ENCODE measurements at places on chromosomes 7 and 10.

DNA sequence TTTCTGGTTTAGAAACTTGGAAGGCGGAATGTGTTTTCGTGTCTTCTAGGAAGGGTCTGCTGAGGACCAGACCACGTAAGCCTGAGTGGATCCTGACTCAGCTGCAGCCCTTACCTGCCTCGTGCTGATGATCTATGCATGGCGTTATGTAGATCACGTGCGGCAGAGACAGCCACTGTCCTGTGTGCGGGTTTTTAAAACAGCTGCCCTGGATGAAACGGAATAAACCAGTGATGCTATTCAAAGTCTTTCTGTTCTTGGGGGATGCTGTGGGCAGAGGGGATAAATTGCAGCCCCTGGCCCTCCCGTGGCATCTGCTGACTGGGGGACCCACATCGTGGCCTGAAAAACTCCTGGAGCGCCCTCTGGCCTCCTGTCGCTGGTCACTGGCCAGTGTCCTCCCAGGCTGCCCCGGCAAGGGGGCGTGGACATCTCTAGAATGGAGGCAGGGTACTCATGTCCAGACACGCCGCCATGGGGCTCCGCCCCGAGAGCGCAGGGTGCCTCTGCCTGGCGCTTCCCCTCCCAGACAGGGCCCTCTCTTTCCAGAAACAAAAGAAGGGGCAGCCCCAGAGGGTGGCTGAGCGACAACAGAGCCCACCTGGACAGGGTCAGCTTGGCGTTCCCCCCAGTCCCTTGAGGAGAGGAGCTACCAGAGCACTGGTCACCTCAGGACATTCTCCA is 13.2 kb downstream of the ALKBH4 start:
- no peak for DNase-seq

GRCh38 chr7:2876031-2876731 is 32.1 kb upstream of the GNA12 start:
- no peak for DNase-seq

DNA sequence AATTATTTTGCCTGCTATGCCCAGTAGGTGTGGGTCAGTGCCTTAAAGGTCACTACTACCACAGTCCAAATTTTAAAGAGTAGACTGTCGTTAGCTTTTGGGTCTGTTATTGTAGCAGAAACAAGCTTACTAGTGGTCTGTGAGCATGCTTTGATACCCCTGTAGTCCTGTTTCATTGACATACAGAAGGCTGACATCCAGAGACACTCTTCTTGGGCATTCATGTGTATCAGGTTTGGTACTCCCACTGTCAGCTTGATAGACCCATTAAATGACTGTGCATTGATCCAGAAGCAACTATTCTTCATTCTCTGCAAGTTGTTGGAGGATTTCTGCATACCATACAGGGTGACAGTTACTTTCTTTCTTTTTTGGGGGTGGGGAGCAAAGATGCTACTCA is 884.4 kb upstream of the CELF2 start:
- DNase-seq, result no peak

GRCh38 chr7:26645121-26645520 is 219.3 kb downstream of the SKAP2 start:
- no peak for DNase-seq

DNA sequence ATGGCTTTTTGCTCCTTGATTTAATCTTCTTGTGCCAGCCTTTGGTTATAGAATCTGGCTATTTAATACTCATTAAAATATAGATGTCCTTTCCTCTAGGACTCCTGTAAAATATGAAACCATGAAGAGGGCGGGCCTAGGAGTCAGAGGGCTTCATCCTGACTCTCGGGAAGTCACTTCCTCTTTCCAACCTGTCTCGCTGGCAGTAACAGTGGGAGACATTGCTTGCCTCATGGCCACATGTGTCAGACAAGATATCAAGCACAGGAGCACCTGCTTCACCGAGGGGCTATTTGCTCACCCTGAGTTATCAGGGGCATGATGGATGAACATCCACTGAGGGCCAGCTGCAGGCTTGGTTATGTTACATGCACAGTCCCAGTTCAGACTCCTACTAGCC is 31.0 kb downstream of the SLIT1 start:
- no peak for DNase-seq

DNA sequence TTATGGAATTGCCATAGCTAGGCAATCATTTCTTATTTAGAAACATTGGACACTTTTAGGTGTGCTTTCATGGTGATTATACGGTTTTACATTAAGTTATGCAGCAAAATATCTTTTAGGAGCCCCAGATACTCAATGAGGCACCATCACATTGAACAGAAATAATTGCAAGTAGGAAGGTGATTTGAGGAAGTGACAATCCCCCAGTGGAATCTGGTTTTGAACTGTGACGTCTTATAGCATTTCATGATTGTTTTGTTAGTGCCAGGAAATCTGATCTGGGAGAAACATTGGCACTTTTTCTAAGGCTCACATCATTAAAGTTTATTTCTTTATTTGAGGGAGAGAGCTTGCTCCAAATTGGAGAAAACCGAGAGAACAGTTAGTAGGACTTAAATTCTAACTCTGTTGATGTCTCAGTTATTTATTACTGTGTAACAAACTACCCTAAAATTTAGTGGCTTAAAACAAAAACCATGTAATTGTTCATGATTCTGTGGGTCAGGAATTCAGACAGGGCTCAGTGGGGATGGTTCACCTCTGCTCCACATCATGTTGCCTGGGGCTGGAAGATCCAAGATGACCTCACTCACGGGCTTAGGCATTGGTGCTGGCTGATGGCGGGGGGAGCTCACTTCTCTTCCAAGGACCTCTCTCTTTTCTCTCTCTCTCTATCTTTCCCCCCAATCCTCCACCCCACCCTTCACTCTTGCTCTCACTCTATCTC is 78.2 kb upstream of the STEAP1B start:
- DNase-seq, result no peak

- no peak for DNase-seq
Measured at GRCh38 chr10:76432016-76433012, 1000.9 kb downstream of the LRMDA start.

DNA sequence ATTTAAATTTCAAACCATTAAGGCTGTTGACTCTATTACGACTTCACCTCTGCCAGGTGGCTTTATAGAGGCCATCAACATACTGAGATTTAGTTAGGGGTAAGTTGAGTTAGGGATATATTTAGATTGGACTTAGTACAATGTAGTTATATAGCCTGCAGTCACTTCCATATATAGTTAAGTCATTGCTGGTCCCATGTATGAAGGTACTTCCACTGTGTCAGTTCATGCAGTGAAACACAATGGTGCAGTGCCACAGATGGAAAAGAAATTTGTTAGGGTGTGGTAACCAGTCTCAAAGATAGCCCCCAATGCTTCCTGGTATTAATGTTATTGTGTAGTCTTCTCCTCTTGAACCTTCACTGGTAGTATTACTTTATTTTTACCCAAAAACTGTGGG is 12.6 kb upstream of the TSPAN13 start:
- no peak for DNase-seq

GRCh38 chr7:126778101-126778500 is 474.6 kb downstream of the GRM8 start:
- DNase-seq, result no peak

- DNase-seq, result no peak
Measured at GRCh38 chr7:87512906-87513305, 37.4 kb upstream of the ABCB4 start.

DNA sequence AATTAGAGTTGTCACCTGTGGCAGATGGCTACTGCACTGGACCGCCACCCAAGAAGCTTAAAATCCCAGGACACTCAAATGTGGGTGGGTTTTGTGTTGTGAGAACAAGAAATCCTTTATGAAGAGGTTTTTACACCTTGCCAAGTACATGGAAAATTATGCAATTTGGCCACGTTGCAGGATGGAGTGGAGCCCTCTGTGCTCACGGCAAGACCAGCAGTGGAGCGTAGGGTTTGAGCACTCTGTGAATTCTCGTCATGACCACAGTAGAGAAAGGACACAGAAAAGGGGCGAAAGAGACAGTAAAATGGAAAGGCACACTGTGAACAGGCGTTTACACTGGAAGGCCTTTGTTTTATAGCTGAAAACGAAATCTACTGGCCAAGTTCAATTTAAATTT is 222.6 kb downstream of the ADARB2 start:
- DNase-seq, result no peak

DNA sequence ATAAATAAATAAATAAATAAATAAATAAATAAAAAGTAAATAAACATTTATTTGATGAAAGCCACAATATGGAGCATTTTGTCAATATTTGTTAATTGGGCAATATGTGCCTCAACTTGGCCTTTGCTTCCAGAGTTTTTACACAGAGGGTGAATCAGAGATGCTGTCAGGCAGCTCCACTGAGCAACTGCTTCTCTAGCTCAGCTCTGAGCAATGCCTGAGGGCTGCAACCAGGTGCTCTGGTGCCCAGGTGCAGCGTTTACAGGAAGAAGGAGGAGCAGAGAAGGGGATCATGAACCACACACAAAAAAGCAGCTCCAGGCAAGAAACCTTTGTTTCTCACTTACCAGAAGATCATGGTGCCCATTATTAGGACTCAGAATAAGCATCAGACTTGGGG is 876.2 kb upstream of the AUTS2 start:
- DNase-seq, result no peak

GRCh38 chr10:119667562-119668328 is 16.6 kb downstream of the BAG3 start:
- DNase-seq, result no peak

DNA sequence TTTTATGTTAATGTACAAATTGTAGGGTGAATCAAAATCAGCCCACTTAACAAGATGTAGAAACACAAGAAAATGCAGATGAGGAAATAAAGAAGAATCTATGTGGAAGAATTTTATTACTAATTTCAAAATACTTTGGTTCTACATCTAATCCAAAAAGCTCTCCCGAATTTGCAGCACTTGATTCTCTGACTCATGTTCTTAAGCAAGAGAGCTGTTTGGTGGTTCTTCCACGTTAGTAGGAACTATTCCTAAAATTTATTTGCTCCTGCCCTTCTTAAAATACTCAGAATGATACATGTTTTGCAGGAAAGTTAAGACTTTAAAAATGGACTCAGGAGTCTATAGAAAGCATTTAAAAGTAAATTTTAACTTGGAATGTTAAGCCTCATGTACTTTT is 91.8 kb downstream of the ZMYND11 start:
- no peak for DNase-seq

GRCh38 chr7:44897309-44897708 is 12.0 kb upstream of the PURB start:
- no peak for DNase-seq

GRCh38 chr10:6781133-6781770 is 201.2 kb upstream of the PRKCQ start:
- no peak for DNase-seq

GRCh38 chr7:26081638-26082037 is 70.4 kb upstream of the NFE2L3 start:
- no peak for DNase-seq

- DNase-seq, result peak; percentile 27
Measured at GRCh38 chr10:3852147-3852904, 67.3 kb upstream of the KLF6 start.

GRCh38 chr7:158387546-158387891 is 200.1 kb downstream of the PTPRN2 start:
- DNase-seq, result no peak

GRCh38 chr7:29915481-29916215 is 74.0 kb downstream of the SCRN1 start:
- no peak for DNase-seq

DNA sequence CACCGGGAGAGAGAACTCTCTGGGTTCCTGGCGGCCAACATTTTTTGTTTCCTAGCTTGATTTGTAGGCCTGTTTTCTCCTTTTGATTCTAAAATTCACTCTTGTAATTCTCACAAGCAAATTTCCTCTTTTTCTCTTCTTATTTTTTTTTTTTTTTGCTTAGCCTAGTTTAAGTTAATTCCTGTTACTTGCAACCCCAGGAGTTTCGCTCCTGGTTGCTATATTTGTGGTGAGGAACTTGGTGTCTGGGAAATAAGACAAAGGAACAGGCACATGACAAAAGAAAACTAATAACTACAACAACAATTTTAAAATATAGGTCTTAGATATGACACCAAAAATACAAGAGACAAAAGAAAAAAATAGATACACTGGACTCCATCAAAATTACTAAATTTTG is 6.7 kb downstream of the AOAH start:
- no peak for DNase-seq
